ENCODE measurements at places on chromosomes 12 and 14.
A peak's percentile ranks its signal among the peaks of the same experiment; 100 is the strongest.

- no peak for DNase-seq
Observed at GRCh38 chr14:99562856-99563748, 40.9 kb downstream of the CCDC85C start.

GRCh38 chr12:76020731-76021672 lies 10.6 kb downstream of the PHLDA1 start:
- DNase-seq = no peak

DNA sequence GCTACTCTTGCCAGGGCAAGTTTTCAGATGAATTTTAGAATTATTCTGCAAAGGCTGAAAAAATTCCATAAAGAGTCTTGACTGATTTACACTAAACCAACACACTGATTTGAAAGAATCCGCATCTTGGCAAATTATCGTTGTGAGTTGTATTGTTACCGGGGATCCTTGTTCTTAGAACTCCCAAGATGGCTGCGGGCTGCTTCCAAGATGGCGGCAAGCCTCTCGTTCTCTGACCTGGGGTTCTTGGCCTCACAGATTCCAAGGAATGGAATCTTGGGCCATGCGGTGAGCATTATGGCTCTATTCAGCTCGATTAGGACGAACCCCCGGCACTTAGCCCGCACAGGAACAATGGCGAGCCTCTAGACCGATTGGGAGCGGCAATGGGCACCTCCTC lies 132.5 kb downstream of the ZNF664 start:
- no peak for DNase-seq

GRCh38 chr12:87336814-87337336 lies 692.3 kb downstream of the C12orf50 start:
- DNase-seq = no peak

- no peak for DNase-seq
Observed at GRCh38 chr14:72686832-72687231, 207.1 kb downstream of the DPF3 start.

- DNase-seq = no peak
Observed at GRCh38 chr14:65618996-65619395, 206.5 kb downstream of the FUT8 start.

GRCh38 chr12:112107306-112108201 lies 1.0 kb downstream of the NAA25 start:
- DNase-seq = no peak

GRCh38 chr14:33781236-33781635 lies 169.6 kb downstream of the EGLN3 start:
- no peak for DNase-seq

DNA sequence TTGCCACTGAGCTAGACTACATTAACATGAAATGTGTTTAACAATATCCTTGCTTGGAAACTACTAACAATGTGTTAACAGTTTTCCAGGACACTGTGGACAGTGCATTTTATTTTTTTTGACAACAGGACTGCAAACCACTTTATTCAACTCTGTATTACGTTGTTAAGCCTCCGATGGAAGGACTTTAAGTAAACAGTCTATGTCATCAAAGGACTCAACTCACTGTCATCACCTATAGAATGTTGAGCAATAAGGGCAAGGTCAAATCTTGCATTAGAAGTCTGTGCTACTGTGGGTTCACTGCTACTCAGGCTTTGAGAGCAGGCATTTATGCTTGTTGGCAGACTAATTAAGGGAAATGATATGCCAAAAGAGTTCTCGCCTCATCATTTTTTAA lies 483.7 kb downstream of the FLRT2 start:
- DNase-seq = no peak

- DNase-seq = no peak
Observed at GRCh38 chr12:70068743-70069142, 174.5 kb upstream of the CNOT2 start.

DNA sequence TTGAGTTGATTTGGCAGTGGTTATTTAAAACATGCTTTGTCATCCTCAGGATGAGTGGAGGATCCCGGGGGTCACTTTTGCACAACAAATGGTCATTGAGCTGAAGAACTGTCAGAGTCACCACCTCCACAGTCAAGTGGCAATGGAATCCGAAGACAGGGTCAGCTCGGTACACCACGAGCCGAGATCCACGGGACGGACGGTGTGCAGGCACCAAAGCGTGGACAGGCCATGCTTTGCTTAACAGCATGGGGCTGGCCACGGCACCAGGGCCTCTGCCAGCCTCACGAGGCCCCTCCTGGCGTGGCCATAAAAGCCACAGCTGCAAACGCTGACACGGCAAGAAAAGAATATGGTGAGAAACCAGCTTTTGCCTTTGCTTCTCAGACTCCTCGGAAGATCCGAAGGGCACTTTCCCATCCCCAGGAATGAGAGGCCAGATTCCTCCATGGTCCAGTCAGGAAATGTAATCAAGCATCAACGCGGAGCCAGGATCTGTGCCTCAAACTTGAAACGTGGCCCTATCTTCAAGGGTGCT lies 152.2 kb upstream of the DIO3 start:
- no peak for DNase-seq

DNA sequence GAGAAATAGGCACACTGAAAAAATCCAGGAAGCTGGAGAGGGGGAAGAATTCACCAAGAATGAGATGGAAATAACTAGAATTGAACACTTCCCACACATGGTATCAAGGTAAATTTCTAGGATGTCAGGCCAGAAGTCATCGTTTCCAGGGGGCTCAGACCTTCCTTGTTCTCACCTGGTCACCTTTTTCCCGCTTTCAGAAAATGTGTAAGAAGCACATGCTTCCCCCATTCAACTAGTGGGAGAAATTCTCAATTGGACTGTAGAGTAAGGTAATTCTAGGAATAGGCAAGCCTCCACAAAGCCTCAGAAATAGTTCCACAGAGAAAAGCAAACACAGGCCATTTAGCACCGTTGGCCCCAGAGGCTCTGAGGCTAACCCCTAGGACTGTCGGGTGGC lies 2.8 kb upstream of the PTMS start:
- no peak for DNase-seq

DNA sequence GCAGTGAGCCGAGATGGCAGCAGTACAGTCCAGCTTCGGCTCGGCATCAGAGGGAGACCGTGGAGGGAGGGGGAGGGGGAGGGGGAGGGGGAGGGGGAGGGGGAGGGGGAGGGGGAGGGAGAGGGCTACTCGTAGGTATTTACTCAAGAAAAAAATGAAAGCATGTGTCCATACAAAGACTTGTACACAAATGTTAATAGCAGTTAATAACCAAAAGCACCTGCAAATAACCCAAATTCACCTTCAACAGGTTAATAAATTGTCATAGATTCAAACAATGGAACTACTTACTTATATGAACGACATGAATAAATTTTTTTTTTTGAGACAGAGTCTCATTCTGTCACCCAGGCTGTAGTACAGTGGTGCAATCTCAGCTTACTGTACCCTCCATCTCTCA lies 152.4 kb downstream of the BRMS1L start:
- DNase-seq = no peak

GRCh38 chr12:26740991-26741390 lies 92.0 kb downstream of the ITPR2 start:
- no peak for DNase-seq

GRCh38 chr12:112208301-112208910 lies 83.0 kb downstream of the TRAFD1 start:
- no peak for DNase-seq

DNA sequence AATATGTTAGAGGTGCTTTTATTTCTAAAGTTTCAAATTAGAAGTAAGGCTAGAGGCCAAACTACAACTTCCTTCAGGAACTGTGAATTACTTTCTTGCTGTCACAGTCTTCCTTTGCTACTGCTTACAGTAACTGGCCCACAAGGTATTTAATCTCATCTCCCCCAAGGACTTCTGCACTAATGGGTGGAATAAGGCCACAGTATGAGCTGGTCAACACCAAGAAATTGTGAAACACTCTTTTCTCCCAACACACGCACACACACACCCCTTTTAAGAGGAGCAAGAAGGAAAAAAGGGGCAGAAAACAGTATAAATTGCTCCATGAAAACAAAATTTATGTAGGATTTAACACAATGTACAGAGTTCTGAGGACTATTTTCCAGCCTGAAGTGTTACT lies 45.6 kb downstream of the SCAF11 start:
- no peak for DNase-seq

DNA sequence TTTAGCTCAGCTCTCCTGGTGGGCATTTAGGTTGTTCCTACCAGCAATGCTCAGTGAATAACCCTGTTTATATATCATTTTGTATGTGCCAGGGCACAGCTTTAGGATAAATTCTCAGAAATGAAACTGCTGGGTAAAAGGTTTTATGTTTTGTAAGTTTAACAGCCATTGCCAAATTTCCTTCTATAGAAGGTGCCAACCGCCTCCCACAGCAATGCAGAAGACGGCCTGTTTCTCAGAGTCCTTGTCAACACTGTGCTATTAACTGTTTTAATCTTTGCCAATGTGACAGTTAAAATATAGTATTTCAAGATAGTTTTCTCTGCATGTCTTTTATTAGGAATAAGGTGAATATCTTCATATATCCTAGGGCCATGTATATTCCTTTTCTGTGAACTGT lies 65.0 kb downstream of the PPP1R13B start:
- DNase-seq = no peak

GRCh38 chr12:2384533-2385351 lies 332.0 kb downstream of the CACNA1C start:
- DNase-seq = peak; percentile 48

DNA sequence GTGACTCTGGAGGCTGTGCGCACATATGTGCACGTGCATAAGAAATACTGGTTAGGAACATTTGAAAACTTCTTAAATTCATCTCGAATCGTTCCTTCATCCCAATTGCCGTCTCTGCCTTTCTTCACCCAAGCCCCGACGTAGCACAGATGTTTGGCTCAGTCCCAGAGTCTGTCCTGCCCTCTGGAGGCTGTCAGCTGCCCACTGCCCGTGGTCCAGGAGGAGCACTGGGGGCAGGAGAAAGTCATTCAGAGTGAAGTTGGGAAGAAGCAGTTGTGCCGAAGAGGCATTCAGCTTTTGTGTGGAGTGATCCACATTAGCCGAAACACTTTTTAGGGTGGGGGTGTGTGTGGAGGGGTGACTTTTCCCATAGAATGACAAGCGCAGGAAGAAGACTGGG lies 124.9 kb downstream of the TSPAN9 start:
- no peak for DNase-seq

DNA sequence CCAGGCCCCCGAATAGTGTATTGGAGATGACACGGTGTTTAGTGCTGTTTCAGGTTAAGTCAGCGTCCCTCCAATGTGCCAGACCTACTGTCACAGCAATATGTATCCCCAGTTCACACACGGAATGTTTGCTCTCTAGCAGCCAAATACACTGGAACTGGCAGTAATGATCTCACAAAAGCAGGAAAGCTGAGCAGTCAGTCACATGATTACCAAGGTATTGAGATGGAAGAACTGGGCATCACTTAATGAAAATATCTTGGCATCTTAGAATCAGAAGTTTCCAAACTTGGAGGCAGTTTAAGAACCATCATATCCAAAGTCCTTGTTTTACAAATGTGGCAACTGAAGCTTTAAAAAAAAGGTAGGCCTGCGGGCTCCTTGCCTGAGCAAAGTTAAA lies 23.3 kb downstream of the NINJ2 start:
- no peak for DNase-seq

DNA sequence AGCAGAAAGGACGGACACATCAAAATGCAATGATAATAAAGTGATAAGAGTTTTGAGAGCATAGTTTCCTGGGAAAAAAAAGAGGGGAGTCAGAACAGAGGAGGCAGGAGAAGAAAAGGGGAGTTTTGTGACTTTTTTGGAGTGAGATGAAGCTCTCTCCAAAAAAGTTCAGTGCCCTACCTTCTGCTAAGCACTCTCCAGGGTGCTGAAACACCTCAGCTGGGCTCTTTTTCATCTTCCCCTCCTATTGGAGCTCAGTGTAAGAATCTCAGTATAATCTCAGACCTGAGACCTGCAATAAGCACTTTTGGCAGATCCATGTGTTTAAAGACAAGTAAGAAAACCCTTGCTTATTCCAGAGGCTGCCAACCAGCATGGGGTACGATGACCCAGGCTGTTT lies 58.9 kb upstream of the SRRM4 start:
- no peak for DNase-seq

DNA sequence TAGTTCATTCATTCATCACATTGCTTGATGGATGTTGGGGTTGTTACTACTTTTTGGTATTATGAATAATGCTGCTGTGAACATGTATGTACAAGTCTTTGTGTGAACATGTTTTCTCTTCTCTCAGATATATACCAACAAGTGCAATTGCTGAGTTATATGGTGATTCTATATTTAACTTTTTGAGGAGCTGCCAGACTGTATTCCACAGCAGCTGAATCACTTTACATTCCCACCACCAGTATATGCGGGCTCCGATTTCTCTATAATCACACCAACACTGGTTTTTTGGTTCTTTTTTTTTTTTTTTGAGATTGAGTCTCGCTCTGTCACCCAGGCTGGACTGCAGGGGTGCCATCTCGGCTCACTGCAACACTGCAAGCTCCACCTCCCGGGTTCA lies 22.2 kb upstream of the PLEKHG6 start:
- DNase-seq = no peak

DNA sequence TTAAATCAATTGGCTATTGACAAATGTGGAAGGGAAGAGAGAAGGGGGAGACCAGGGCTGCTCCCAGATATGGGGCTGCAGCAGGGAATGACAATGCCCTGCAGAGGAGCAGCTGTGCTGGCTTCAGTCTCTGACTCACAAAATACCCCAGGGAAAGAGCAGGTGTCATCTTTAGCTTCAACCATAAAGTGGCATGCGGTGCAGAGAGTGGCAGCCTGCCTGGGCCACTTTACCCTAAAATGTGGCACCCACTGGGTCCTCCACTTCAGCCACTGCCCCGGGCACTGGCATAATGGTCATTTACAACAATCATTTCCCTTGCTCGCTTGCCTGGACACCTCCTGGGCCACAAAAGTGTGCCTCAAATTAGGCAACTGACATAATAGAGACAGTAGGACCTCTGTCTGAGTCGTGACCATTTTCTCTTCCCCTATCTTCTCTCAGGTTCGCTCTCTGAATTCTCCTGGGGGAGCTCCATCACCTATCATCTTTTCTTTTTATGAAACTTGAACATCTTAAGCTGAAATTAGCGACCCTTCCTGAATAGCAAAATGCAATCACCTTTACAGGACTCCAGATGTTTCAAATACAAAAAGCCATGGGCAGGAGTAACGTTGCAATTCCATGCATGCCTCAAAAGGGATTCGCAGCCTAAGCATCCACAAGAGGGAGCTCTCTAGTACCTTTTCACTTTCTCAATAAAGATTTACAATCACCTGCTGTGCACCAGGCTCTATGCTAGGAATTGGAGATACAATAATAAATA lies 179.9 kb upstream of the ATF7IP start:
- peak; percentile 7 for DNase-seq

- no peak for DNase-seq
Observed at GRCh38 chr14:54497224-54497623, 8.4 kb upstream of the GMFB start.

- no peak for DNase-seq
Observed at GRCh38 chr12:56034586-56035332, 7.0 kb upstream of the RPS26 start.

- no peak for DNase-seq
Observed at GRCh38 chr14:89658977-89659670, 242.1 kb upstream of the FOXN3 start.

Data from urinary bladder (tissue), 4 donors.